ENCODE measurements at places on chromosomes 6 and 20. TPM values are rescaled to one million over a fixed set of nuclear protein-coding genes. Genes with fewer than 3 reads are reported as not detected.

- DNase-seq = no peak
Measured at GRCh38 chr6:157760137-157760536, 62.9 kb upstream of the SNX9 start.

DNA sequence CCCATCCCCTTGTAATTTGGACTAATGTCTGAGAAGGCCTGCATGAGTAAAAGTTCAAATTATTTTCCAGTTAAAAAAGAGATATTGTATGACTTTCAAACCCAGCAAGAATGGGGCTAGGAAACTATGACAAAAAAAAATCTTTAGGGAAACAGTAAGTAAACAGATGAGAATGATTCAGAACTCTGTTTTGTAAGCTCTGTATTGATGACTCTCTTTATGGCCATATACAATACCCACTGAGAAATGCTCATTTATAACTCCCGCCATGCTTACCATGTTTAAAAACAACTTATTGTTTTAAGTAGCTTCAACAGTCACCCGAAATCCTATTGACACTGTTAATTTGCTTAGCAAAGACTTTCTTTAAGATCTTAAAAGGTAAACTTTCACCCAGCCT is 17.2 kb upstream of the PCK1 start:
- no peak for DNase-seq

- no peak for DNase-seq
Measured at GRCh38 chr20:14407336-14407735, 69.9 kb upstream of the FLRT3 start.

DNA sequence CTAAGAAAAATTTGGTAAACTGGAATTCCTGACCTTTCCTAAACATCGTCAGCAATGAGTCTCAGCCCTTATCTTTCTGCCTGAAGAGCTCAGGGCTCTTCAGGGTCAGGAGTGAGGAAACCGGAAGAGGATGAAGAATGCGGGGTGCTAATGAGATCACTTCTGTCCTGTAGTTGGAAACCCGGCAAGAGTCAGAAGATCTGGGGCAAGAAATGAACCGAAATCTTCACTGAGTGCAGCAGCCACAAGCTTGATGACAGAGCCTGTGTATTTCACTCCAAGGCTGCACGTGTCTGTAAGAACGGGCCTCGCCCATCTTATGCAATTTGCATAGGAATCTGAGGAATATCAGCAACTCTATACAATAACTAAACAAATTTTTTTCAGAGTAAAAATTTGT is 60.4 kb upstream of the QKI start:
- DNase-seq = no peak

DNA sequence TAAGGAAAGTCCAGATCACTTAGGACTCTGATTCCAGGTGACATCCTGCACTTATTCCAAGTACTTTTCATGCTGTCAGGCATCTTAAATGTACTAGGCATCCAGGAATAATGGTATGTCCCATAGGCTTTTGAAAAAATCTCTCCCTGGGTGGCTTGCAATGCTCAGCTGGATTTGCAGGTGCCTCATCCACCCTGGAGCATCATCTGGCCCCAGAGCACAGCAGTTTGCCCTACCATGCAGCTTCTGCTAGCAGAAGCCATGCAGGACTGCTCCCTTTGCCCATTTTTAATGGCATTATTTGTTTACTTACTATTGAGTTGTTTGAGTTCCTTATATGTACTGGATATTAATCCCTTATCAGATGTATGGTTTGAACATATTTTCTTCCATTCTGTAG is 45.2 kb downstream of the DZANK1 start:
- no peak for DNase-seq

DNA sequence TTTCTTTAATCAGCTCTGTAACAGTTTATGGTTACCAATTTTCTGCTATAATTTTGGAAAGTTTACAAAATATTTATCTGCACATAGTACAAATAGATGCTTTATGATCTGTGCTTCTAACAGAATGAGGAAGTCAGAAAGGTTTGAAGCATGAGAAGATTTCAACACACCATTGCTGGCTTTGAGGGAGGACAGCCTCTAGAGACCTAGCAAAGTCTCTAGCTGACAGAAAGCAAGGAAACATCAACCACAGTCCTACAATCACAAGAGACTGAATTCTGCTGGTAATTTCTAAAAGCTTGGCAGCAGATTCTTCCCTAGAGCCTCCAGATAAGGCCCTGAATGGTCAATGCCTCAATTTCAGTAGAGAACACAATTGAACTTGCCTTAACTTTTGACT is 750.8 kb upstream of the SLC35B3 start:
- DNase-seq = no peak

GRCh38 chr6:69220375-69220774 is 576.4 kb downstream of the LMBRD1 start:
- no peak for DNase-seq

GRCh38 chr6:79421707-79422484 is 115.3 kb downstream of the LCA5 start:
- no peak for DNase-seq

PTGIS gene
- total RNA-seq = 9.4 TPM

DNA sequence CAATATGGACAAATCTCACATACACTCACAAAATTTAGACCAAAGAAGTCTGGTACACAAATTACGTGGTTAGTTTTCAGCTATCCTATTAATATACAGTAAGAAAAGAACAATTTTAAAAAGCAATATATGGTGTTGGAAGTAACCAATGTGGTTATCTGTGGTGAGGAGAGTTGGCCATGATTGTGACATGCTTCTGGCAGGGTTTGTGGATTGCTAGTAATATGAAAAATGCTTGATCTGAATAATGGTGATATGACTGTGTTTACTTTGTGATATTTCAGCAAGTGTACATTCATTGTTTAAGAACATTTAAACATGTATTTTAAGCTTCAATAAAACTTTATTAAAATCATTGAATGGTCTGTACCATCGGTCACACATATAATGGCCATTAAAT is 99.1 kb downstream of the ADGB start:
- no peak for DNase-seq

HMGCLL1 gene
- 0.55 TPM for total RNA-seq

KCNQ2 gene
- total RNA-seq = 0.32 TPM

DNA sequence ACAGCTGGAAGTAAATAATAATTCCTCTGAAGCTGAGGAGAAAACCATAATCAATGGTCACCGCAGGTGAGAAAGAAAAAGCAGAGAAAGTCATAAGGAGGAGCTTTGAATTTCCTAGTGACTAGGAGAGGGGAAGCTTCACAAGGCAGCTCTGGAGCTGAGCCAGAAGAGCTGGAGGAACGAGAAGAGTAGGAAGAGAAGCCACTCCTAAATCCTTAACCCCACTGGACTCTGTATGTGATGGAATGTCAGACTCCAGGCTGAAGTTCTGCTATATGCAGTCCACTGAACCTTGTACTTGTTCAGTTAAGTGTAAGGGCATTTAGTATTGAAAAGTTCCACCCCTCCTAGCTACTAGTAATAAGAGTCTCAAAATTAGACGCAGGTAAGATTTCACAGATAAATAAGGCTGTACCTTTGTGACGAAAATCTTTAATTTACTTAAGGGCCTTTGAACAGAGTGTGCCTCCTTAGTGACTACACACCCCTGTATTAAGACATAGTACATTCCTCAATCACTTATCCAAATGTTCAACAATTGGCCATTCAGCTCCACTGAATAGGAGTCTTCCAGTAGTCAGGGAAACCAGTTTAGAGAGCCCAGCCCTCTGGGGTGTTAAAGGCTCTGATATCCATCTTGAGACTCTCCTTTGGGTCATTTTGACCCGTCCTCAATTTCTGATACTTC is 71.4 kb upstream of the UFL1 start:
- peak; percentile 24 for DNase-seq

KIAA0408 gene
- total RNA-seq = 7.6 TPM

DNA sequence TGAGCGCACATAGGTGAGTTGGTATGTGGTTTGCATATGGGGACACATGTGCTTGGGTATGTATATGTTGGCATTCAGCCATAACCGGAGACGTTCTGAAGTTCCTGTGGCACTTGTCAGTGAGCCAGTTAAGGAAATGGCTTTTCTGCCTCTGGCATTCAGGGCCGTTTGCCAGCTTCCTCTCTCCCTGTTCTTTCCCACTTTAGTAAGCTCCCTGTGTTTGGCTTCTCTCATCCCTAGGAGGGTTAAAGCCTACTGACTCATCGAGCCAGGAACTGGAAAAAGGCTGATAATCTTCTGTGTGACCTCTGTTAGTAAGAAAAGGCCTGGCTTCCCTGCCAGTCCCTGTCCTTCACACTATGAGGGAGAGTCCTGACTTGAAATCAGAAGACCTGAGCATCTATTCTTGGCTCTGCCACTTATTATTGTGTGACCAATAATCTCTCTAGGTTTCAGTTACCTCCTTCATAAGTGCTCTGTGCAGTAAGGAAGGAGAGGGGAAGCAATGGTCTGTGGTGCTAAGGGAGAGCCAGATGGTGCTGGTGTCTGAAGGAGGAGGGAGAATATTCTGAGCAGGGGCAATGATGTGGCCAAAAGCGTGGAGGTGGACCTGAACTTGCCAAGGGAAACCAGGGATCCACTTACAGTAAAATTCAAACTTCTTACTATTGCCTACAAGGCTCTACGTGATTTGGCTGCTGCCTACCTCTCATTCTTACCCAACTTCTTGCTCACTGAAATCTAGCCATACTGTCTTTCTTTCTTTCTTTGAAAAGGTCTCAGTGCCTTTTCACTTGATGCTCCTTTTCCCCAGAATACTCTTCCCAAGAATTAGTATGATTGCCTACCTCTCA is 31.4 kb downstream of the ACSS2 start:
- DNase-seq = peak; percentile 68

GRCh38 chr6:127462376-127462775 is 3.2 kb upstream of the KIAA0408 start:
- DNase-seq = no peak

ARHGAP18 gene
- 21.8 TPM for total RNA-seq

MAS1 gene
- not detected for total RNA-seq

GRCh38 chr6:44388887-44389286 is 1.4 kb downstream of the CDC5L start:
- DNase-seq = no peak

- DNase-seq = no peak
Measured at GRCh38 chr20:17571153-17571527, 1.3 kb downstream of the DSTN start.

DNA sequence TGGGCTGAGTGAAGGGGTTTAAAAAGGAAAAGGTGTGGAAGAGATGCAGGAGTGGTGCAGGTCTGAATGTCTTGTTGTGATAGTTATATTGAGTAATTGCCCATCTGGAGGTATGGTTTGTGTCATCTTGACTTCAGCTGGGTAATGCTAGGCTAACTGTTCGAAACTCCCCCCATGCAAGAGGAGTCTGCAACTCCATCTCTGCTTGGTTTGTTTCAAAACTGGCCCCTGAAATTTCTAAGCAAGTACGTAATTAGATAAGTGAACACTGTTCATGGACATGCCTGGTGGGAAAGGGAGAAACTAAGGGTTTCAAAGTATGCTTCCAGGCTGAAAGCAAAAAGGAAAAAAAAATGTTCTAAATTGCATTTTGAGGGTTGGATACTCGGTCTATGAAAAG is 17.1 kb downstream of the TTK start:
- no peak for DNase-seq

PRPH2 gene
- 0.32 TPM for total RNA-seq

- no peak for DNase-seq
Measured at GRCh38 chr20:11429168-11429567, 488.5 kb upstream of the BTBD3 start.

SIRPD gene
- not detected for total RNA-seq

MMP24 gene
- total RNA-seq = 0.32 TPM

DNA sequence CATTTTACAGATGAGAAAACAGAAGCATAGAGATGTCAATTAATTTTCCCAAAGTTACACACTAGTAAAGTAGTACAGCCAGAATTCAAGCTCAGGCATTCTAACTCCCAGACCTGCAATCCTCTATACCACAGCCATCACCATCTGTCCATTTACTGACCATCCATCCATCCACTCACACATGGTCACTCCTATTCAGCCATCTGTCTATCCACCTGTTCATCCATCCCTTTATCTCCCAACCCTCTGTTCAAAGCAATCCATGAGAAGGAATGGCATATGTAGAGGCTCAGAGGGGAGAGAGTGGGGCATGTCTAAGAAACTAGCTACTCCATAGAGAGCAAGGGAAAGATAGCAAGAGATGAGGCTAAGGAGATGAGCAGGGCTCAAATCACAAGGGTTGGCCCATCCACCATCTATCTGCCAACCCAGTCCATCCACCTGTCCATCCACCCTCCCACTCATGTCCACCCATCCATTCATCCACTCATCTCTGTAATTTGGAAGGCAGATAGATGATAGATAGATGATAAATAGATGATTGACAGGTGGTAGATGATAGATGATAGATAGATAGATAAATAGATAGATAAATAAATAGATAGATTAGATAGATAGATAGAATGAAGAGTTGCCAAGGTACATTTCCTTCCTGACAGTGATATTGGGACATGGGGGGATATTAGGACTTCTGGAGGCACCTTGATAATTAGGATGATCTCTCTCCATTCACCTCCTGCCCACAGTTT is 12.2 kb upstream of the C6orf132 start:
- no peak for DNase-seq

GRCh38 chr6:3331494-3331893 is 72.7 kb downstream of the PSMG4 start:
- DNase-seq = no peak

- no peak for DNase-seq
Measured at GRCh38 chr6:104837158-104837557, 22.6 kb downstream of the HACE1 start.

CDK19 gene
- total RNA-seq = 18.6 TPM

GRCh38 chr20:50516180-50516934 is 6.2 kb downstream of the PTPN1 start:
- DNase-seq = no peak

ZFAND3 gene
- total RNA-seq = 34.8 TPM

- DNase-seq = no peak
Measured at GRCh38 chr20:14049111-14049510, 53.8 kb downstream of the MACROD2 start.

DNA sequence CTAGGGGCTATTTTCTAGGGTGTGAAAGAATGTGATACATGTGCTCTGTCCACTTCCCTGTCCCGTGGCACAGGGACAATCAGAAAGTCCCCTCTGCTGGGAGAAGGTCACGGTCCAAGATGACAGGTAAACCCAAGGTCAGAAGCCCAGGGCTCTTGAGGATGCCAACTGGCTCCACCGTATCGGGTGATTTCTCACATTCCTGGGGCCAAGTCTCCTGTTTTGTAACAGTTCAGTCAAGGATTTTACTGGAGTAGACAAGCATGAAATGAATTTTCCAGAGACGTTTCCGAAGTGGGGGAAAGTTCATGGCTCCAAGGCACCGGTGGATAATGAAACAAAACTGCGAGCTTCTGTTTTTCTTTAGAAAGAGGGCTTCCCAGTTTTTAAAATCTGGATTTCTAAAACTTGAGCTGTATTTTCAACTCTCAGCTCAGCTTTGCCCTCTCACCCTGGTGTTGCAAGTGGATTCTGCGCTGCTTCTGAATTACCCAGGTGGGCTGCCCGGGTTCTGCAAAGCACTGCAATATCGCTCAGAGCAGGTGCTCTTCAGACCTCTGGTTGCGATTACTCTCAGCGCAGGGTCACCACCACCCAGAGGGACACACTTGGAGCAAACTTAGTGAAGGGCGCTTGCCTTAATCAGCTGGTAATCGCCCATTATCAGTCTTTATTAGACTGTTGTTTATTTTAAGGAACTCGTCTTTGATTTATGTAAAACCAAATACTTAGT is 64.4 kb upstream of the TMEM170B start:
- DNase-seq = no peak

- no peak for DNase-seq
Measured at GRCh38 chr6:121678245-121678644, 242.8 kb downstream of the GJA1 start.

SLC2A10 gene
- 33.5 TPM for total RNA-seq

- no peak for DNase-seq
Measured at GRCh38 chr20:47964149-47964548, 178.9 kb upstream of the SULF2 start.

TUBE1 gene
- 25.8 TPM for total RNA-seq
